ENCODE measurements at places on chromosomes 3 and 15.

DNA sequence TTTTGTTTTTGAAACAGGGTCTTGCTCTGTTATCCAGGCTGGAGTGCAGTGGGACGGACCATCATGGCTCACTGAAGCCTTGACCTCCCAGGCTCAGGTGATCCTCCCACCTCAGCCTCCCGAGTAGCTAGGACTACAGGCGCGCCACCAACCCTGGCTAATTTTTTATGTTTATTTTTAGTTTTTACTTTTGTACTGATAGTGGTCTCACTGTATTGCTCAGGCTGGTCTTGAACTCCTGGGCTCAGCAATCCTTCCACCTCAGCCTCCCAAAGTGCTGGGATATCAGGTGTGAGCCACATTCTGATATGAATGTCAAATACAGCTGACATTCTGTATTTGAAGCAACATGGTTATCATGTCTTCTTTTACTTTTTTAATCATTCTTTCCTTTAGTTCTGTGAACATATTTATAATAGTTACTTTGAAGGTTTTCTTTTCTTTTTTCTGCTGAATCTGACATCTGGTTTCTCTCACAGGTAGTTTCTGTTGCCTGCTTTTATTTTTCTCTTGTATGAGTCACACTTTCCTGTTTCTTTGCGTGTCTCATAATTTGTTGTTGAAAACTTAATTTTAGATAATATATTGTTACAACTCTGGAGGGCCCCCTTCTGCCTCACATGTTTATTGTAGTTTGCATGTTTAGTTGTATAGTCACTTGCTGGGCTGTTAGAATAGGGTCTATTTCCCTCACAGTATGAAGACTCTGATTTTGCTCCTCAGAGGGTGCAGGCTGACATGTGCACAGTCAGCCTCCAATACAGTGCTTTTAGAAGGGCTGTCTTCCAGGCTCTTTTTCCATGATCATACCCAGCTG, 8.4 kb upstream of the CNTN4 start:
- DNase-seq, result no peak

- no peak for DNase-seq
Observed at GRCh38 chr15:74253211-74253921, 17.2 kb downstream of the CCDC33 start.

DNA sequence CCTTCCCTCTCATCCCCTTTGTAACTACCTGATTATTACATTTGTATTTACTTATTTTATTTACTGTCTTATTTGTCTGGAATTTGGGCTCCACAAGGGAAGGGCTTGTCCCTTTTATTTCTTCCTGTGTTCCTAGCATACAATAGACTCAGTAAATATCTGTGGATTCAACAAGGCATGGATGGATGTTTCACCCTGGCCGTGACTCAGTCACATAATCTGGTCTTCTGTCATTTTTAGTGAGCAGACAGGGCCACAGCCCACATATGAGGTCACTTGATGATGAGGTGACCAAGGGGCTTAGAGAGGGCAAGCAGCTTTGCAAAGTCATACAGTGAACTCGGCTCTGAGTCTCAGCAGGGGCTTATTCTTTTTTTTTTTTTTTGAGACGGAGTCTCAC, 7.8 kb upstream of the DAG1 start:
- DNase-seq, result no peak

- DNase-seq, result no peak
Observed at GRCh38 chr3:149058198-149058597, 28.1 kb downstream of the HLTF start.

- DNase-seq, result no peak
Observed at GRCh38 chr3:46873521-46873920, 4.0 kb upstream of the PTH1R start.

DNA sequence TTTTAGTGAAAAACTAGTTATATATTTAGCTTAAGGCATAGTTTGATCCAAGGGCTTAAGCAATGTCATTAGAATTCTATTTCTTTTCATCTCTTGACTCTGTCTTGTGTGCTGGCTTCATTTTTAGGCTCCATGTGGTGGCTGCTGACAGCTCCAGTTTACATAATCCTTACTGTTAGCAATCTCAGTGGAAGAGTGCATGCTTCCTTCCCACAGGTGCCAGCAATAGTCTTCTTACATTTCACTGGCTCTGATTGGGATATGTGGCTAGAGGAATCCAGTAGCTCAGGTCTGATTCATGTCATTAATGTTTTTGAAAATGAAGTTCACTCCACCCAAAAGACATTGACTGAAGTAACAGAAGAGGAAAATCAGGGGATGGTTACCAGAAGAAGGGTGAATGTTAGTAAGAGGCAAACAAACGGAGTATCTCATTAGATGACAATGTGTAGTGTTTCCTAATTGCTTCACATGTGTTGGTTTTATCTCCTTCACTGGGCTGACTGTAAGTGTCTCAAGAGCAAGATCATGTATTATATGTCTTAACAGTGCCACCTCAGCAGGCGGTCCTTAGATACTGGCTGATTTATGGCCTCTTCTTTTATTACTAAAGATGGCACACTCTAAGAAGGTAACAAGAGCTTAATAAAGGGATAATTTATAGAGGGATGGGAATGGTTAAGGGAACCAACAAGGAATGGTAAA, 25.6 kb upstream of the TCF12 start:
- no peak for DNase-seq

- no peak for DNase-seq
Observed at GRCh38 chr3:33658621-33658990, 59.4 kb downstream of the CLASP2 start.

DNA sequence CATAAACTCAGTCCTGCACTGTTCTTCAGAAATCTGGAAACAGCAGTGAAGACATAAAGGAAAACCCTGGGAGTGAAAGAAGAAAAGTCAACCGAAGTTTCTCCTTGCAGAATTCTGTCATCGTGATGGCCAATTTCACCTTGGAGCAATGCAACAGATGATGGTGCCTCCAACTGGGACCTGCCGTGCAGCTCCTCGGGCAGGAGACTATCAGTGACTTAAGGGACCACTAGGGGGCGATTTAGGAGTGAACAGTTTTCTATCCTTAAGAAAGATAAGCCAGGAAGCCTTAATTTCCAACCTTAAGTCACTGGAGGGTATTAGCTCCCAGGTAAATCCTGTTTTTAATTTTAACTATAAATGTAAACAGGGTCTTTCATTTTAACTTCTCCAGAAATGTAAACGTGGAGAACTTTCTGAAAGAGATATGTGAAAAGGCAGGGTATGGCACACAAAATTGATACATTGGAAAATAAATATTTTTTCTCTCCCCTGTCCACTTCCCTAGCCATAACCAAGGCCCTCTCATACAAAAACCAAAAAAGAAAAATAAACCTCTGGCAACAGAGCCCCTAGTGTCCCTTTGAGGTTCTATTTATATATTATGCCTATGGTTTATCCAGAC, 116.3 kb downstream of the PDZRN3 start:
- DNase-seq, result peak; percentile 82

DNA sequence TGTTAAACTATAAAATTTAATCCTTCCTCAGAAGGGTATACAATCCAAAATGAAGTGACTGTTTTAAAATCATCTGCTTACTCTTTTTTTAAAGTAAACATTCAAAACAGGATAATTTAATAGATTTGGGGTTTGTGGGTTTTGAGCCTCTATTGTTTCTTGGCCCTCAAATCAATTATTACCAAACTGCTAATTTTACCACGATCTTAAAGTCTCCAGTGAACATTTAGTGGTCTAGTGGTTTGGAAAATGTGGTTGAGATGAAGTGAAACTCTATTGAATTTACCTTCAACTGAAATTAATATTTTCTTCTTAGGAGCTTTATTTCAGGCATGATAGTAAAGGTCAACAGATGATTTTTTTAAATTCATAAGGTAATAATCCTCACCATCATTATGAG, 11.2 kb upstream of the ATP11B start:
- DNase-seq, result no peak

DNA sequence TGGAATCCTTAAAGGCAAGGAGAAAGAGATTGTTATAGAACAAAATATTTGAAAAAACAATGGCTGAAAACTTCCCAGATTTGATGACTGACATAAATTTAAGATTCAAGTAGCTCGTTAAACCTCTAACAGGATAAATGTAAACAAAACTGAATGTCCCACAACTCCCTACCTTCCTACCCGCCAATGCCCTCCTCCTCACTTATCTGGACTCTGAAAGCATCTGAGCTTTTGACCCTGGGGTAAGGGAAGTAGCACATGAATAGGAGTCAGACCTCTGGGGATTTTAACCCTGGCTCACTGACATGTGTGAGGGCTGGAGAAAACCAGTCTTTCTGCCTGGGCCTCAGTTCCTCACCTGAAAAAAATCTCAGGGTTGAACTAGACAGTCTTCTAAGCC, 26.9 kb downstream of the CYP19A1 start:
- no peak for DNase-seq

DNA sequence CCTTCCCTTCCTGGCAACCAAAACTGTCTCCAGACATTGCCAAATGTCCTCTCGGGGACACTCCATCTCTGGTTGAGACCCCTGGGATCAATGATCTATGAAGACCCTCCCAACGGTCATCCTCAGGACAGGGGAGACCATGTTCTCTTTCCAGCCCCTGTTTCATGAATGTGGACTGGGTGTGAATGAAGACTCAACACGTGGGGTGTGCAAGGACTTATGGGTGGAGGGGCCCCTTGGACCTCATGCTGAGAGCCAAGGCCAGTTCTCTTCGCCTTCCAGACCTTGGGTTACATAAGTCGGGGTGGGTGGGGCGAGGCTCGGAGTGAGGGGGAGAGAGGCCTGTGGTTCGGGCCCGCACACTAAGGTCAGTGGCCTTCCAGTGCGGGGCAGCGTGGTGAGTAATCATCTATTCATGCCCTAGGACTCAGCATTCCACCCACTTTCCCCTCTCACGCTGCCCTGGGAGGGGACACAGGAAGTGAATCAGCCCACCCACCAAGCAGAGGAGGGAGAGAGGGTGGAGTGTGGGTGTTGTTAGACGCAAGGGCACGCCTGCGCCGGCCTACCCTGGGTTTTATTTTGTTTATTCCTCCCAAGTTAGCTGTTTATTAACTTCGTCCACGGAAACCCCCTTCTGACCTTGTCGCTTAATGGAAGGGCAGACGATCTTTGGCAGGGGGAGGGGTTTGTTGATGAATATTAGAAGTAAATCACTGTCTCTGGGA, 6.7 kb downstream of the PAQR5 start:
- DNase-seq, result no peak

GRCh38 chr3:71984843-71985613, 200.1 kb upstream of the PROK2 start:
- DNase-seq, result no peak

- peak; percentile 30 for DNase-seq
Observed at GRCh38 chr3:44554626-44555592, at the start of gene ZKSCAN7. TSS of gene ZKSCAN7 (plus strand) at chr3:44555193. CDS start at chr3:44557048, 1,855 bp downstream.

DNA sequence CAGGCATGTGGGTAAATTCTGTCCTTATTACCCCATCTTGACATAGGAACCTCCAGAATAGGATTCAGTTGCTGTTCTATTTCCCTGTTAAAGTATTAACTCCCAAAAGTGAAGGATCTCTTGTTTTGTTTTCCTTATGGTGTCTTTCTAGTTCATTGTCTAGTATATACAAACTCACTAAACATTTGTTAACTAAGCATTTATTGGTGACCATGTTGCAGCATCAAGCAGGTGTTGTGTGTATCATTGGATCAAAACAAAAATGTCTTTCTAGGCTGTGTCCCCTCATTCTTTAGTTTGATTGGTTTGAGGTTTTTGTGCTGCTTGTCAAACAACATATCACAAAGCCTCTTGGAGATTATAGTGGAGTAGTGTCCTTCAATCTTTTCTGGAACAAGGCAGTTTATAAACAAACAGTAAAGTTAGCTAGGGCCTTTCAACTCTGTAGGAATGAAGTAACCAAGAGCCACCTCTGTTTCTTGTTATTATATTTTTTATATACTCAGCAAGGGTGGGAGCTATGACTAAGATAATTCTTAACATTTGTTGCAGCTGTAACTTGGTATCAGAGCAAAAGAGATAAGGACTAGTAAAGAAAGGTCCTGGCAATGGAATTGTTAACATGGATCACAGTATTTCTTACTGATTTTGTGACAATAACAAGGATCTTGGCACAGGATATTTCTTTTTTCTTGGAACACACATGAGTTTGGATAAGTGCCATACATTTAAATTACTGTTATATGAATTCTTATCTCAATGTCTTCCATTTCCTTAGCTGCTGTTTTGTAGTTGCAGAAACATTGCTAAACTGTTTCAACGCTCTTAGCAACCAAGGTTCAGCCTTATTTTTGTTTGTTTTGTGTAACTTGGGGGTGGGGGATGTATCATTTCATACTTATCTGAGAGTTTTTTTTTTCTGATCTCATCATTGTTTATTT, 49.3 kb downstream of the TMOD3 start:
- DNase-seq, result no peak

GRCh38 chr3:104746056-104746455, 620.7 kb upstream of the ALCAM start:
- no peak for DNase-seq

DNA sequence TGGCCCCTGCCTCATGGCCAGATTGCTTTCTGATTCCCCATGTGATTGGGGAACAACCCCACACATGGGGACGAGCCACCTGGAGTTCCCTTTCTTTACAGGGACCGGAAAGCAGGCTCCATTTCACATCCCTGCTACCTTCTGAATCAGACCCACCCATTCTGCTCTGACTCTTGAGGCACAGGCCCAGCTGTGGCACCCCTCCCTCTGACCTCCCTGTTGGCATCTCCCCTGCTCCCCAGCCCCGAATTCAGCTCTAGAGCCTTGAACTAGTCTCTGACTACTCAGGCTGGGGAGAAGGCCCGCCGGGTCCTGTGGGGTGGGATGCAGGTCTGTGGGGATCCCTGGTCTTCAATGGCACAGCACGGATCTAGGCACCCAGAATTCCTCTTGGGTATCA, 12.1 kb downstream of the FAM3D start:
- no peak for DNase-seq

DNA sequence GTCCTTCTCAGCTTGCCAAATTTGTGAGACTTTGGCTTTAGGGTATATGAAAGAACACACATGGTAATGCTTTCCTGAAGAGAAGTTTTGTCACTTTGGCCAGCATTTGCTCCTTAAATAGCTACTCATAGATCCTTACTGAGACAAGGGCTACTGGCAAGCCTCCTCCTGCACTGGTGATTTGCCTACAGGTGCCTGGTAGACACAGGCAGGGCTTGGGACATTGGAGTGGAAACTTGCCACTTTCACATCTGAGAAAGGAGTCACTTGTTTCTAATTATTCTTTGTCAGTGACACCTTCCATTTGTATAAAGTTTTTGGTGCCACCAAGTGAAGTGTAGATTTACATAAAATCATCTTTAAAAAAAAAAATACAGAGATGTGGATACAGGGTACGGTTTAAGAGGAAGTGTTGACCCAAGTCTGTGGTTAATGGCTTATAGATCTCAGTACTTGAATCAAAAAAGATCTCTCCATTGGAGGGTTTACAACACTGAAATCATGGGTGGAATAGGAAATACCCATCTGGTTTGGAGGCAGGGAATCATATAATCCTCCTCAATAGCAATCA, 132.8 kb upstream of the GADL1 start:
- no peak for DNase-seq

GRCh38 chr3:169271936-169272335, 391.6 kb downstream of the MECOM start:
- DNase-seq, result no peak

DNA sequence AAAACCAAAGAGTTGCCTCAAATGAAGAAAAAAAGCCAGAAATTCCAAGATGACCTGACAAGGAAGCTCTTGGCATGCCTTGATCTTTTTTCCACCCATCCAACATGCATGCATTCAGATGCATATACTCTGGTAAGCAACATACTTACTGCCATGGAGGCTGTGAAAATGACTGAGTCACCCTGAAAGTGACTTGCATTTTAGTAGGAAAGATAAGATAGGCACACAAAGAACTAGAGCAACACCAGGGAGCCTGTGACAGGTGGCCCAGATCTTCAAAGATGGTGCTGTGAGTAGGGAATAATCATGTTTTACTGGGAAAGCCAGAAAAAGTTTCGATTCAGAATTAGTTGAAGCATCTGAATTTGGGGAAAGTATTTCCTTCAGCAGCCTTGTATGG, 185.1 kb upstream of the SLCO3A1 start:
- no peak for DNase-seq
